ENCODE measurements at places on chromosomes 2 and 18. TPM values are rescaled to one million over a fixed set of nuclear protein-coding genes. Genes with fewer than 3 reads are reported as not detected.
A peak's percentile ranks its signal among the peaks of the same experiment; 100 is the strongest.

MAP3K19 gene
- polyA plus RNA-seq = 0.36 TPM

CNPPD1 gene
- 78.6 TPM for polyA plus RNA-seq

IL36RN gene
- polyA plus RNA-seq = not detected

DNA sequence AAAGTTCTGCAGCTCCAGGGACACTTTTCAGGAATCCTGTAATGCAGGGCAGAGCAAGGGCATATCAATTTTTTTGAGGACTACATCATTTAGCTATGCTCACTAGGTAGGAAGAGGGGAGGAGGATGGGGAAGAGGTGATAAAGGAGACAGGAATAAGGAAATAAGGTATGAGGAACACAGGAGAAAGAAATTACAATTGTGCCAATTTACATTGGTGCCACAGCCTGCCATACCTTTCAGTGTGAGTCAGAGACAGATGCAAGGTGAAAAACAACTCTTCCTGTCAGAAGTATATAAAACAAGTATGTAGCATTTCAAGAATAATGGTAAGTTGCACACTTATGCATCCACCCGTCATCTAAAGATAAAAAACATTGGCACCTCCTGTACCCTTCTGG is 5.4 kb upstream of the MRPS9 start:
- no peak for DNase-seq

DNA sequence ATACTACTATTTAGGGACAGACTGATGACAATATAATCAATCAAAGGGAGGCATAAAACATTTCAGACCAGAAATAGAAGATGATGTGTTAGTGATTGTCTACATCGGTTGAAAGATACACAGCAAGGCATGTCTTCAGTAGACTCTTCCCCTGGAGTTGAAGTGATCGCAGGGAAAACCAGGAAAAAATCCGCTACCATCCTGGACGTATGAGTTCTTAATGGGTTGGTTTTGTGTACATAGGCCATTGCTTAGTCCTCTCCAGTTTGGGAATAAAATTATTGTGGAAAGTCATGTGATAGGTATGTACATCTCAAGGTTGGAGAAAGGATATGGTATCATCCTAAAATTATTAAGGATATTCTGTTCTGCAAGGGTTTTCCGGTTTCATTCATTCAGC is 4.3 kb downstream of the APCDD1 start:
- no peak for DNase-seq

- peak; percentile 71 for DNase-seq
These were observed 70.2 kb upstream of the SH3BP4 start for GRCh38 chr2:234881413-234882241.

DNA sequence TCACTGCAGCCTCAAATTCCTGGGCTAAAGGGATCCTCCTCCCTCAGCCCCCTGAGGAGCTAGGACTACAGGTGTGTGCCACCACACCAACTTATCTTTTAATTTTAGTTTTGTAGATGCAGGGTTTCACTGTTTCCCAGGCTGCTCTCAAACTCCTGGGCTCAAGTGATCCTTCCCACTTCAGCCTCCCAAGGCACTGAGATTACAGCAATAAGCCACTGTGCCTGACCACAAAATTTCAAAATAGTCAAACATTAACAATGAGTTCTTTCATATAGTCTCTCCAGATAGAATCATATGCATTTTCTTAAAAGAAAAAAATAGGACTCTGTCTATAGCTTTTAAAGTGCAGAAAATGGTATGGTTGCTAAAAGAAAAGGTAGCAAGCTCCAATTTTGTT is 24.9 kb upstream of the PID1 start:
- DNase-seq = no peak

GRCh38 chr18:23127090-23127489 is 8.2 kb upstream of the CABLES1 start:
- DNase-seq = no peak

DNA sequence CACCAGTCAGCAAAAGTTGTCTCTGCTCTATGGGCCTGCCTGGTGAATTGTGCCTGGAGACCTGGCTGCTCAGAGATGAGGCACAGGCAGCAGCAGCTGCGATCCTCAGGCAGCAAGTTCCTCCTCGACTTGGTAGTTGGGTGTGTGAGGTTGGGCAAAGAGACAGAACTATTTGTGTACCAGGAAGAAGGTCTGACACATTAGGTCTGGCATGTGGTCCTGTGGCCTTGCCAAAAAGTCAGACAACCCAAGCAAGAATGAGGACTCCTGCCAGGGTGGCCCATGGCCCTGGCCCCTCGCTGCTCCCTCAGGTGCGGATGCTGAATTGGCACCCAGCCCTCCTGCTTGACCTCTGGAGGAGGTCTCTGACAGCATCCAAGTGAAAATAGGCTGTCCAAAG is 192.7 kb downstream of the DYSF start:
- DNase-seq = no peak

GRCh38 chr2:129376426-129377077 is 602.9 kb upstream of the RAB6C start:
- no peak for DNase-seq

Measured in renal pelvis (tissue), 12 donors.